ENCODE measurements at places on chromosomes 12 and 14. TPM values are rescaled to one million over a fixed set of nuclear protein-coding genes. Genes with fewer than 3 reads are reported as not detected.

MAP3K12 gene
- 14.9 TPM for total RNA-seq

C14orf180 gene
- total RNA-seq: not detected

PCNX4 gene
- 37.5 TPM for total RNA-seq

RPL10L gene
- total RNA-seq: not detected

LGR5 gene
- not detected for total RNA-seq

ANKS1B gene
- total RNA-seq: 0.73 TPM

SLC6A12 gene
- total RNA-seq: 1.3 TPM

CCNB1IP1 gene
- 40.7 TPM for total RNA-seq

NPFF gene
- total RNA-seq: not detected

CCDC198 gene
- total RNA-seq: 2.5 TPM

CRADD gene
- total RNA-seq: 10.7 TPM

GPR65 gene
- not detected for total RNA-seq

RGS6 gene
- not detected for total RNA-seq

FAM186B gene
- 0.16 TPM for total RNA-seq

Data from A549 treated with RU486 at 1 μM for 4 hours (cell line).